ENCODE measurements at places on chromosomes 6 and 20.

DNA sequence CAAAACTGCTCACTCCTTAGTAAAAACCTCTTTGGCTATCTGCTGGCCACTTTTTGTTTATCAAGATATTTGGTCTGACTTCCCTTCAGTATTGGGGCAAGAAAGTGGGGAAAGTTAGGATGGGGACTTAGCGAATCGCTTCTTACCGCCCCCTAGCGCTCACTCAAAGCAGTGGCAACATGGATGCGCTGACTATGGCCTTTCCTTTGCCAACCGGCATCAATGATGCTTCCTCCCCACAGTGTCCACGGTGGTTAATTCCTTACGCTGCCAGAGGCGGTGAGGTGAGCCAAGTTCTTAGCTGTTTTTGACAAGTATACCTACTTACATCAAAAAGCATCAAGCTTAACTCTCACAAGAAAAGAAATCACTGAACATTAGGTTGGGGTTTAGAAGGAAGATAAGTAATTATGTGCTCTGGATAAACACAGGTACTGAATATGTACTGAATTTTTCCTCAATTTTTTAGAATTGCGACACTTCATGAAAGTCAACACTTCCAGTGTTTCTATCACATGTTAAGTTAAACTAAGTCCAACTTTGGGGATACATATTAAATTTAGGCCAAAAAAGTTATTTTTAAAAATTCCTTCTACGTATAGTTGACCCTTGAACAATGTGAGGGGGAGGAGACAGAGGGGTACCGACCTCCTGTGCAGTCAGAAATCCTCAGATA, 86.7 kb downstream of the GMDS start:
- peak; percentile 87 for DNase-seq

DNA sequence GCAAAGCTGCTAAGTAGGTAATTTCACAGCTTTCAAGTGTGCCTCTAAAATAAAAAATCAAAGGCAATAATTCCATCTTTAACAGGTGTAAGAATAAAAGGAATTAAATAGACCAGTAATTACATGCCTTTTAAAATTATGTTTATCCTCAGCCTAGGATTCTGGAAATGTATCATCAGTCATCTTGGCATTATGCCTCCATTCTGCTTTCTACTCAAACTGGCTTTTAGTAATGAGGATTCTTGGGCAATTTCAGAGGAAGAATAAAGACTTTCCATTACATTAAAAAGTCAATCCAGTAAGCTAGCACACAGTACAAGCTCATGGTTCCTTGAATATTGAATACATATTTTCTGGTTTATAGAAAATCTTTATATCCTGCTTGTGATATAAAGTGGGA, 44.7 kb downstream of the GSTA2 start:
- DNase-seq: no peak

GRCh38 chr20:45111799-45112471, 3.0 kb downstream of the WFDC5 start:
- peak; percentile 59 for DNase-seq

DNA sequence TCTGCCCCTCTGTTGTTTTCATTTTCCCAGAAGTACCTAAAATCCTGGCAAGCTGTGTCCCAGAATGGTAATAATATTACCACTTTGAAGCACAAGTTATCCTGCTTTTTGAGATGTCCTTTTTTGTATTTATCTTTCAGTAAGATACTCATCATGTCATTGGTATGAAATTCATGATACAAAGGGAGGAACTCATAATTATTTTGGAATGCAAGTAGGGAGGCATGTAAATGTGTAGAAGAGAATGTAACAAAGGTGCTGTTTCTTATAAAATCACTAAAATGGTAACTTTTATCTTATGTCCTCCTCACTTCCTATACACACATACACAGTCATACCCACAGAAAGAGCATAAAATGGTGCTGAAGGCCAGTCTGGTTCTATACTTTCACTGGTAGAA, 109.9 kb downstream of the CD2AP start:
- no peak for DNase-seq

GRCh38 chr20:3246682-3247081, 7.7 kb upstream of the SLC4A11 start:
- DNase-seq: peak; percentile 22

All from islet precursor cell (in vitro differentiated cells).